M059J (cell line): ENCODE measurements at places on chromosomes 11 and 22.

DNA sequence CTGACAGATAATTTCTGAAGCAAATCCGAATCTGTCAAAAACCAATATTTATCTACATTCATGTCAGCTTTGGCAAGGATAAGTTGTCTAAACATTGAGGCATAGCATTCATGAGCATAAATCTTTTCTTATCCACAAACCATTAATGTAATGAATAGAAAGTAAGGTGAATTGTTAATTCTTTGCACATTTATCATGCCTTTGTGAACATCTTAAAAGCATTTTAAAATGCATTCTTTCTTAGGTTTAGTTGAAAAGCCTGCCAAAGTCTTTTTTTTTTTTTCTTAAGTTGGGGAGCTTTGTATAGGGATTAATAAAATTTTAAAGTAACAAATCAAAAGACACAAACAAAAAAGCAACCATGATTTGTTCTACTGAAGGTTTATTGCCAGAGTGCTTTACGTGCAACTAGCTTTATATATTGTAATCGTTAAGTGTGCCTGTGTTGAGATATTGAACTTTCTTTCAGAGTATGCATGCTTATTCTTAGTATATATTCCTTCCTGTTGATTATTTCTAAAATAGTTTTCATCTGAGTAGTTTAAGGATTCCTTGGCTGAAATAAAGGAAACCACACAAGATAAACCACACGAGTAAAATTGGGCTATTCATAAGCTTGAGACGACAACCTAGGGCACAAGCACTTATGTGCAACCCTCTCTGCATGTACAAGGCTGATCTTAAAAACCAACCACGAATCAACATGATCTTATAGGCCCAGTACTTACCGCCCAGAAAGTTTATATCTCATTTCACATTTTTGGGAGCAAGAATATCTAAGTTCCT is 1110.9 kb upstream of the CNTN5 start:
- DNase-seq: peak; percentile 64

GRCh38 chr11:124798991-124799347 is 1.2 kb downstream of the MSANTD2 start:
- peak; percentile 87 for DNase-seq

DNA sequence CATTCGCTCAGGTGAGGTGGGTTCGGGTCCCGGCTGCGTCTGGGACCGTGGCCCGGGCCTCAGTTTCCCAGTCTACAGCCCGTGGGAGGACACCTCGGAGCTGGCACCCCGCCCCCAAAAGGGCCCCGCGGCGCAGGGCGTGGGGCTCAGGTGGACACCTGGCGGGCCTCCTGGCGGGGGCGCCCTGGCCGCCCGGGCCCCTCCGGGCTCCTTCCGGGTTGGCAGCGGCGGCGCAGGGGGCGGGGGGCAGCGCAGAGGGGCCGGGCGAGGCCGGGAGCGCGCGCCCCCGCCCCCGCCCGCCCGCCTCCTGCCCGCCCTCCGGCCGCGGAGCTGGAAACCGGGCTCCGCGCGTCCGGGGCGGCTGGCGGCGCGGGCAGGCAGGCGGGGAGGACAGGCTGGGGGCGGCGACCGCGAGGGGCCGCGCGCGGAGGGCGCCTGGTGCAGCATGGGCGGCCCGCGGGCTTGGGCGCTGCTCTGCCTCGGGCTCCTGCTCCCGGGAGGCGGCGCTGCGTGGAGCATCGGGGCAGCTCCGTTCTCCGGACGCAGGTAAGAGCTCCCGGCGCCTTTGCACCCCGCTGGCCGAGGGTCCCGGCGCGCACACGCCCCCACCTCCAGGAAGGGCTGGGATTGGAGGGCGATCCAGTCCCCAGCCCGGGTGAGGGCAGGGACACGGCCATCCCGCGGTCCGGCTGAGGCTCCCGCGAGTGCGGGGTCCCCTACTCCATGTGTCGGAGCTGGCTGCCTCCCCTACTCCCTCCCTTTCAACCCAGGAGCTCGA is at the start of gene EMID1:
EMID1 (plus strand) TSS at position 303 of the 778 bp plus-strand sequence; CDS start at position 446, 143 bp downstream.
- no peak for DNase-seq

DNA sequence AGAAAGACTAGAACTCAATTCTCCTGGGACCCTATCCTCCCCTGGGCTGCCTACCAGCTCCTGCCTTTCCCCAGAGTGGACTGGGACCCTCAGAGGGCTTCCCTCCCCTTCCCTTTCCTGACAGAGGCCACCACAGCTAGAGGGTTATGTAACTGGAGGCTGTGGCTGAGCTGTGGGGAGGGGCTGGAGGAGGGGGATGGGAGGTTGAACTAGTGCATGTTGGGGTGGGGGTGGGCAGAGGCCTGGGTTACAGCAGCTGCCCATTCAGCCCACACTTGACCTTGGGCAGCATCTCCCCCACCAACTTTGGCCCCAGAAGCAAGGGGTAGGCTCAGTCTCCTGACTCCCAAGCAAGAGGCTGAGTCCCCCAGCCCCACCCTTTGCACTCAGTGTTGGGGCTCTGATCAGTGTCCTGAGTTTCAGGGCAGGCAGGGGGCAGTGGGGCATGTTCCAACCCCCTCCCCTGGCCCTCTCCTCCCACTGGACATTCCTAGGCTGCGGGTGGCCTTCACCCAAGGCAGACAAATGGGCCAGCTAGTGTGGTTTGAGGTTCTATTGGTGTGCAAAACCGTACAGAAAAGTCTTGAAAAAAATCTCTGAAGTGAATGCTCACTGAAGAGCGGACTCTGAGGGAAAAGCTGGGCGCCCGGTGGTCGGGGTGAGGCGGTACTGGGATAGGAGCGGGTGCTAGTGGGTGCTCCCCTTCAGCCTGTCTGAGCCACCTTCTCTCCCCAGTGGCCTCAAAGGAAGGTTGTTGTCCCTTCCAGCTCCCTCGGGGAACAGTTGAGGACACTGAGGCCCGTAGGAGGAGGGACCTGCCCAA is 3.8 kb downstream of the KCNC1 start:
- no peak for DNase-seq

GRCh38 chr11:84541731-84542340 is 1085.3 kb downstream of the DLG2 start:
- DNase-seq: no peak

DNA sequence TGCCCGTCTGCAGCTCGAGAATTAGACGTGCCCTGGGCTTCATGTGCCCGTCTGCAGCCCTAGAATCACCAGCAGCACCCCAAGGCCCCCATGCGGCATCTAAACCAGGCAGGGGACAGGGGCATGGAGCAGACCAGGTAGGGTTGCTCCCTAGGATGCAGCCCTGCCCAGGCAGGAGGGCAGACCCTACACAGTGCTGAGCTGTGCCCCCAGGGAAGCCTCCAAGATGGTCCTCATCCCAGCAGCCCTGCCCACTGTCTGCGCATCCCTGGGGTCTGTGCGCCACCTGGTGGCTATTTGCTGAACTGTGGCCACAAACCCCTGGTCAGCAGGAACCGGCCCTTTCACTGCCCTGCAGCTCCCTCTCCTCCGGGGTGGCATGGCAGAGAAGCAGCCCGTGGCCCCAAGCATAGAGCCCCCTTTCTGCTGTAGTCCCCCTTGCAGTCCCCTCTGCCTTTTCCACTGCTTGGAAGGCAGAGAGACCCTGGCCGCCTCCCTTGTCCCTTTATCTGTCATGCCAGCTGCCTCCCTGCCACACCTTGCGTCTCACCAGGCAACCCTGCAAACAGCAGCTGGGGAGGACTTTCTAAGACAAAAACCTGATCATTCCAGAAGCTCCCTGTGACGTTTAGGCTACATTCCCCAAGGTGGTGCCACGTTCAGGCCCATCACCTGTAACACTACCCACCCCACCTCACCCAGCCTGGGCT is 86.6 kb downstream of the KCNQ1 start:
- peak; percentile 47 for DNase-seq

DNA sequence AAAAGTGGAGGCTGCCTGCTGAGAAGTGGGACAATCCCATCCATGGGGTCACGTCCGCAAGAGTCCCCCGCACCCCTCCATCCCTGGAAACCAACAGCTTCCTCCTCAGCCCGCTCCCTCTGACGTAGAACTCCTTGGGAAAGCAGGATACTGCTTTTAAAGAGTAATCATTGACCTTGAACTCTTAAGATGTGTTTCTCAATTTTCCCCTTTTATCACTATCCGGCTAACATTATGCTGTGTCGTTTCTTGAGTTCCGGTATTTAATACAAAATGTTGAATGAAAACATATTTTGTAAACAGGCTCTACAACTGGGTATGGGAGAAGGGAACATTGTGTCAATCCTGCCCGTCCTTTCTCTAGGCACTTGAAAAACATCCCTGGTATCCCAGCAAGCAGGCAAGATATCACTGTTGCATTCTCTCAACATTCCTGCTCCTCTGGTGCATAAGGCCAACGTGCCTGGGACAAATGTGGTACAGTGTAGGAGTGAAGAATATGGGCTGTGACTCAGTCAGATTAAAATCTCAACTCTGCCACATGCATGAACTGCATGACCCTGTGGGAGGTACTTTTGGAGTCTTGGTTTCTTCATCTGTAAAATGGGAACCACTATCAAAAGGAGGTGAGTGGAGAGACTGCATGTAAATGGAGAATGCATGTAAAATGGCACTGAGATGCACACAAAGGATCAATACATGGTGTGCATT is 52.8 kb downstream of the WT1 start:
- peak; percentile 75 for DNase-seq

GRCh38 chr11:23232652-23233051 is 372.4 kb upstream of the CCDC179 start:
- no peak for DNase-seq

GRCh38 chr11:101128571-101129202 is 926 bp downstream of the PGR start:
- no peak for DNase-seq

DNA sequence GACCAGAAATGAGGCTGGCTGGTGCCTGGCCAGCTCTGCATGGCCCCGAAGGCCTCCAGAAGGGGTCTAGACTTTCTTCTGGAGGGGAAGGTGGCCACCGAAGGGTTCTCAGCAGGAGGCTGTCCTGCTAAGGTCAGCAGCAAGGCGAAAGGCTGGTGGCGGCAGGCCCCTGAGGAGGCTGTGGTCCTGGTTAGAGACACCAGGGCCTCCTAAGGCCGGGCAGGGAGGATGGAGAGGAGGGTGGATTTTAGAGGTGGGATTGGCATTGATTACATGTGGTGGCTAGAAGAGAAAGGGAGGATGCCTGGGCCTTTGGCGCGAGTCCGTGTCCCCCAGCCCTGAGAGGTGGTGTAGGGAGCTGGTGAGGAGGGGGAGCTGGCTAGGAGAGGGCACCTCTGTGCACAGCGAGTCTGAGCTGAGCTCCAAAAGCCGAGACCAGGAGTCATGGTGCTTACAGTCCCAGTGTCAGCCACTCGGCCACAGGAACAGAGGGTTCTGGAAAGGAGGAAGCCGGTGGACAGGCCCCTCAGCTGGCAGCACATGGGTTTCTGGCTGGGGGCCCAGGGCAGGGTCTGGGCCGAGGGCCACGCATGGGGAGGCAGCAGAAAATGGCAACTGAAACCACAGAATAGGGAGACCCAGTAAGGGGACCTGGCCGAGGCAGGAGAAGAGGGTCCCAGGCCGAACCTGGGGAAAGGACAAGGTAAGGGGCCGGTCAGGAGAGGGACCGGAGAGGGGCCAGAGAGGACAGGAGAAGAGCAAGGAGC is 2.5 kb downstream of the FERMT3 start:
- no peak for DNase-seq

DNA sequence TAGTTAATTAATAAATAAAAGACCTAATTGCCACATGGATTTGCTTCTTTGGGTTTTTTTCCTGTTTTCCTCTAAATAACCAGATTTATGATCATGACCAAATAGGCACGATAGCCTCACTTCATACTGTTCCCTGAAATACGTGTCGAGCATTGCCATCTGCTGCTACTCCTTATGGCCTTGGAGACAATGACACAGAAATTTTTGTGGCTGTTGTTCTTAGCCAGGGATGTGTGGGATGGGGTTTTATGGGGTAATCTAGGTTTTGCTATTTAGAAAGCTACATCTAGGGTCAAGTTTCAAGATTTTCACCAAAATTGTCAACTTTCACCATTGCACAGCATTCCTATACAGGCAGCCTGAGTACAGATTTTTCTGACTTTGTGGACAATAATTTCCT is 145.2 kb downstream of the DBX1 start:
- DNase-seq: no peak

DNA sequence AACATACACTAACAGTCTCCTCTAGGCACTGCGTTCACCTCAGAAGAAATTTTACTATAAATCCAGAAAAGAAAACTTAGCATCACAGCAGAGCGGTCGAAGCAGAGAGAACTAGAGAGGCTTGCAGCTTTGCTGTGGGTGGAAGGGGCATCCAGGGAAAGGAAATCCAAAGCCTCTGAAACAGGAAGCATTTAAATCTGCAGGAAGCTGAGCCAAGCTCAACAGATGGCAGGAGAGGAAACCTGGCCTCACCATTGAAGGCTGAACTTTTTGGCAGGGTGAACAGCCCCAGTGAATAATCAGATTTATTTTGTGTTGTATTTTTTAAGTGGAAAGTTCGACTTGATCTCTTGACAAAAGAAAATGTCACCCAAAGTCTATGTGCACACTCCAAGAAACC is 858.1 kb downstream of the OPCML start:
- no peak for DNase-seq

GRCh38 chr11:129785383-129786111 is 30.1 kb upstream of the TMEM45B start:
- peak; percentile 40 for DNase-seq

DNA sequence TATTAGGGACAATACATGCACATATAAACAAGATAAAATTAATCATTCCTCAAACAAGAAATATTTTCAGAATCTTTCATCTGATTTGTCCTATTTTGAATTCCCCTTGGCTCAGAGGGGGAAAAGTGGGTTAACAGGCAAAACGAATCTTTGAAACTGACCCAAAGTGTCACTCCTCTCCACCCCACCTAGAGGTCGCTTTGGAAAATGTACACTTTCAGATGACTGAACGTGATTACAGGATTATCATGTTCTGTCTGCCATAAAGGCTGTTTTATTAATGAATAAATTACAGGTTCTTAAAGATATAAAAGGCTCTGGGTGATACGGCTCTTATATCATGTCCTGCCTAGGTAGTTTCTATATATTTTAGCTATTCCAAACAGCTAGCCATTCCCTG is 1735.0 kb downstream of the LRRC4C start:
- DNase-seq: no peak

GRCh38 chr22:16774911-16775500 is 50.2 kb downstream of the XKR3 start:
- peak; percentile 5 for DNase-seq

- no peak for DNase-seq
These were observed 7.6 kb downstream of the TMPRSS5 start for GRCh38 chr11:113698515-113698914.

DNA sequence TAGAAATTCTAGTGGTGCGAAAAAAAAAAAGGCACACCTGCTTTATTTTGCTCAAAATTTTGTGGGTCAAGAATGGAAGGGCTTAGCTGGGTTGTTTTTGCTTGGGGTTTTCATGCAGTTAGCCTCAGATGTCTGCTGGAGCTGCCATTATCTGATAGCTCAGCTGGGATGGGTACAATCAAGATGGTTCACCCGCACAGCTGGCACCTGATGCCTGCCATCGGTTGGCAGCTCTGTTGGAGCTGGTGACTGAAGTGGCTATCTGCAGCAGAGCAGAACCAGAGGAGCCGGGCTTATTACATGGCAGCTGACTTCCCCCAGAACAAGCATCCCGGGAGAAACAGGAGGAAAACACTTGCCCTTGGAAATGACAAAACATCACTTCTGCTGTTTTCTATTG is 12.1 kb upstream of the ELFN2 start:
- no peak for DNase-seq
